ENCODE measurements at places on chromosomes 4 and X. TPM values are rescaled to one million over a fixed set of nuclear protein-coding genes. Genes with fewer than 3 reads are reported as not detected.

Gene HNRNPD
- 45.3 TPM for total RNA-seq

Gene ZDHHC15
- total RNA-seq = 0.11 TPM

Gene MAGEA2
- not detected for total RNA-seq

Gene MMAA
- total RNA-seq = 5.1 TPM

Gene STATH
- not detected for total RNA-seq

Gene ENAM
- total RNA-seq = under 0.01 TPM

Gene PDGFRA
- total RNA-seq = 152 TPM

Gene NDP
- total RNA-seq = 0.87 TPM

Gene RPS6KA6
- 14.6 TPM for total RNA-seq

Gene GJB1
- not detected for total RNA-seq

Gene C4orf50
- total RNA-seq = not detected

Gene RBMX
- total RNA-seq = 207 TPM

Gene RHOXF2
- total RNA-seq = not detected

Gene KIF4A
- total RNA-seq = 10.9 TPM

Gene LONRF3
- 1.00 TPM for total RNA-seq

Gene MCTS1
- total RNA-seq = 30.6 TPM

Gene PAK3
- 2.9 TPM for total RNA-seq

Gene TRPC5OS
- total RNA-seq = not detected

Gene DCLK2
- total RNA-seq = 14.1 TPM

Gene MAGEB10
- total RNA-seq = not detected

Gene AFP
- 1.7 TPM for total RNA-seq

Gene FREM3
- not detected for total RNA-seq

Gene GABRB1
- total RNA-seq = not detected

Gene EDNRA
- total RNA-seq = 3.5 TPM

Gene DOK7
- not detected for total RNA-seq

Gene NAA11
- total RNA-seq = not detected

Gene CT45A5
- total RNA-seq = not detected

Gene C1QTNF7
- 0.12 TPM for total RNA-seq

Gene RIPPLY1
- not detected for total RNA-seq

Gene RS1
- not detected for total RNA-seq

Gene CHRNA9
- total RNA-seq = 0.12 TPM

Gene BOD1L1
- 41.6 TPM for total RNA-seq

Gene TMPRSS11A
- total RNA-seq = not detected

Gene DCHS2
- 0.11 TPM for total RNA-seq

Gene IQCM
- not detected for total RNA-seq

Gene PCDH7
- total RNA-seq = 81.9 TPM

Gene PRRG3
- 1.2 TPM for total RNA-seq

Gene OTC
- total RNA-seq = not detected

Gene TBC1D9
- 50.1 TPM for total RNA-seq

Gene RBMXL3
- not detected for total RNA-seq

Gene TNIP3
- total RNA-seq = 0.25 TPM

Gene AKAP4
- not detected for total RNA-seq

Gene JAKMIP1
- total RNA-seq = not detected

Gene GLRA3
- under 0.01 TPM for total RNA-seq

Gene GNL3L
- total RNA-seq = 26.1 TPM

Gene LEF1
- 0.33 TPM for total RNA-seq

Gene GPR143
- total RNA-seq = not detected

Gene PPP4R3C
- total RNA-seq = not detected

Gene MEPE
- total RNA-seq = not detected

Gene RNF175
- total RNA-seq = 0.11 TPM

Gene KDR
- total RNA-seq = 0.75 TPM

Gene CXCL6
- total RNA-seq = 1.1 TPM
